Head of caudate nucleus (tissue), 42 donors: ENCODE measurements at places on chromosomes 3 and 15.
A peak's percentile ranks its signal among the peaks of the same experiment; 100 is the strongest.

GRCh38 chr3:72042397-72043203, 257.7 kb upstream of the PROK2 start:
- no peak for DNase-seq

GRCh38 chr3:190709351-190709773, 153.1 kb downstream of the GMNC start:
- DNase-seq, result no peak

GRCh38 chr3:12175844-12176453, 17.2 kb upstream of the TIMP4 start:
- peak; percentile 36 for DNase-seq

GRCh38 chr3:64047787-64048186, 24.5 kb upstream of the PSMD6 start:
- no peak for DNase-seq

DNA sequence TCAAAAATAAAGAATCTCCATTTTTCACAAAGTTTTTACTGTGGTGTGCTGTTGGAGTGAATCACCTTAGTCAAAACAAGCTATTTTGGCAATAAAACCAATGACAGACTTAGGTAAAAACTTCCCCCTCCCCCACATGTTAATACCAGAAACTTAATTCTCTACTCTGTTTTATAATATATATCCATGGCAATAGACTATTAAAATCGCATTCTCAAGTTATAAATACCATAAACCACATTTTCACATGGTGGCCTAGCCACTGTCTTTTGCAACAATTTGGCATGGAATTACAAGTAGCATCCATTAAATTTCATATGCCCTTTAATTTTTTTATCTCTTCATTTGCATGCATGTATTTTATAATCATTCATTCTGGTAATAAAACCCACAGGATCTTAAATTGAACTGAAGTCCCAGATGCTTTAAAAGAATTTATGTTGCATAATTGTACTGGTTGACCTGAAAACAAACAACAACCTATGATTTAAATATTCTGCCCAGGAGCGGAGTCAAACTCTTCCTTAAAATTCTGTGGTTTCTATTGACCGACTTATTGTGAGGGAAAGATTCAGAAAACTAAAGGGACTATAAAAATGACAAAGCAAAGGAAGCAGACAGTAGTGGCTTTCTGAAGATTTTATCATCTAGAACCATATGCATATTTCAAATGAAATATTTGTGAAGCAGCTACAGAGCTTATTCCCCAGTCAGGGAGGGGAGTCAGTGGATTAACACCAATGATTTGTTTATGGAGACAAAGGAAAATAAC, 229.0 kb upstream of the TBL1XR1 start:
- DNase-seq, result no peak

DNA sequence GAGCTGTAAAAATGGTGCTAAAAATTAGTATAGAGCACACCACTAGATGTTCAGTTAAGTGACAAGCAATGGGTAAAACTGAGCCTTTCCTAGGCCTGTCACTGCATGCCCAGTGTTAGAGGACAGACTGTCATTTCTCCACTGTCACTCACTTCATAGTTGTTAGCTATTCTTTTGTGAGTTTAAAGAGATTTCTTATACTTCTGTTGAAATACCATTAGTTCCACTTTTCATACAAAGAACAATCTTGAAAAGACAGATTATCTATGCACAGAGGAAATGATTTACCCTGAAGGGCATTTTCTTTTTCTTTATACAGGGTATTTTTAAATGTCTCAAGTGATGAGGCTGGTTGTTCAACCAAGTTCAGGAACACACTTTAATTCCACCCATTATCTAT, 28.3 kb upstream of the CHMP2B start:
- DNase-seq, result no peak
